ENCODE measurements at places on chromosomes 1 and 21.

GRCh38 chr1:44415013-44415412 lies 10.0 kb downstream of the RNF220 start:
- no peak for DNase-seq

DNA sequence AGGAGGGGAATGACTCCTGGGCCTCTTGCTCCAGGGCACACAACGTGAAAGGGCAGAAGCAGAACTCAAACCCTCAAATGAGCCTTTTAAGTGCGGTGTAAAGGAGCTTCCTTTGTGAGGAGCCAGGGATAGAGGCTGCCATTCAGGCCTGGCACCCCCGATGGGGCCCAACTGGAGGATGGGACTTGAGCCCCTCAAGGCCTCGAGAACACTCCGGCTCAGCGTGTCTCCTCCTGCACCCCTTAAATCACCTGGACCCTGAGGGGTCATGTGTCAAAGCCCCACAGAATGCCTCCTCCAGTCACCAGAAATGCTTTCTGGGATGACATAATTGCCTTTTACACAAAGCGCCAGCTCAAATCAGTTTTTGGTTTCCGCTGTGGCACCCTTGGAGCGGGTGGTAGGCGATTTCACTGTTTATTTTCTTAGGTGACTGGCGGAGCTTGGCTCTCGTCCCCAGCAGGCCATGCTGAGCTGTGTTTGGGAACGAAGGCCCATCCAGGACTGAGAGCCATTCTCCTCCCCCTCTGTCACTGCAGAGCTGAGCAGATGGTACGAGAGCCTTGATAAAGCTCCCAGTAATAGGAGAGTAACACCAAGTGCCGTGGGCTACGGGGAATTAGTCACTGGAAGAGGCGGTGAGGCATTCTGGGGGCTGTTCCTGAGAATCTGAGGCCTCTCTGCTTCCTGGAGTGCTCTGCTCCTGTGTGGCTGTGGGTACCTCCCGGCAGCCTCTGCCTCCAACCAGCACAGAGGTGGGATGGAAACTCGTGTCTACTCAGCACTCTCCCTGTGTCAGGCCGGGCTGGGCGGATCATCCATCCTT lies 163.0 kb downstream of the GRIK3 start:
- peak; percentile 67 for DNase-seq

GRCh38 chr1:58264462-58264861 lies 282.1 kb downstream of the OMA1 start:
- no peak for DNase-seq

DNA sequence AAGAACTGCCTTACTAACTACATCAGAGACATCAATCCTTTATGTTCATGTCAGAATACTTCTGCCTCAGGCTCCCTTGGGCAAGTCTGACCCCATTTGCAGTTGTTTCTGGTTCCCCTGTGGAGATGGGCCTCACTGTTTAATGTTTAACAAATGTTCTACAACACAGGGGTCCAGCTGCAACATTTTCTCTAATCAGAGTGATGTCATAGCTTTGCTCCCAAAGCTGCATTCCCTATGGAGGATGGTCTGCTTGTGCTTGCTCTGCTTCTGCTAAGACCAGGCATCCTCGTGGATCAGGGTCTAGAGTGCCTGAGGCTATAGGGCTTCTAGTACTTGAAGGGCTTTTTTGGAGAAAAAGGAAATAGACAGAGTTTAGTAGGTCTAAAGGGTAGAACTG lies 1071.2 kb downstream of the TTLL7 start:
- no peak for DNase-seq

DNA sequence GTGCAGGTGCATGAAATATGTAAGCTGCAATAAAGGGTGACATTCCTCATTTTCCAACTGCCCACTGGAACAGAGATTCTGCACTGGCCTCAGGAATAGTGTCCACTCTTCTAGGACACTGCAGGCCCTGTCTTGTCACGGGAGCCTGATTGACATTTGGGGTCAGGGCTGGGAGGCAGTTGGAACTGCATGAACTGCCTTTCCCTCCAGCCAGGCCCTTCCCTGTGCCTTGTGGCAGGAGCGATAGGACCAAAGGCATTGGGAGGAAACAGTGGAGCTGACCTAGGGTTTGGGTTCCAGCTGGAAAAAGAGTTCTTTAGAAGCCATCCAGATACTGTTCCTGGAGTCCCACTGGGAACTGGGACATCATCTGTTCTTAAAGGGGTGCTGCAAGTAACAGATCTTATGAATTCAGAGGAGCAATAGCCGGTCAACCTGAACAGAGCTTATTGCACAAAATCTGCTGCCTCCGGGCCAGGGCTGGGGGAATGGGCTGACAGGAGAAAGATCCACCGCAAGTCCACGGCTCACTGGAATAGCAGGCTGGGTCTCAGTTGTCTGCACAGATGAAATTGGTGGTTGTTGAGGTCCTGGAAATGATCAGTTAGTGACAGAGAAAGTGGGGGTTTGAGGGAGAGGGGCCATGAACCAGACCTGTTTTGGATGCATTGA lies 451.7 kb downstream of the CAMTA1 start:
- DNase-seq, result no peak

GRCh38 chr1:151972542-151973248 lies 21.0 kb downstream of the S100A10 start:
- no peak for DNase-seq

DNA sequence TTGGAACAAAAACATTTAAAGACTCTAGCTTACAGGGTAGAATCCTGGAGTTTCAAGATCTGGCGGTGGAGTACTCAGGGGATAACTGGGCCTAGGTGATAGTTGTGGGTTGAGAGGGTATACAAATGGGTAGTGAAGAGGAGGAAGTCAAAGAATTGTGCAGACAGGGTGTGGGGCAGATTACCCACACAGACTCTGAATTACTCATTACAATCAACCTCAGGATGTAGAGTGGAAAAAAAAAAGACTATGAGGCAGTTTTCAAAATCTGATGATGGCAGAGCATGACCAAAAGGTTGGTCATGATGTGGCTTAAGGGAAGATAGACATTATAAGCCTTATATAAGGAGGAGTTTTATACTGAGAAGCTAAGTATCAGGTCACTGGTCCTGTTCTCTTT lies 44.1 kb upstream of the GLIS1 start:
- DNase-seq, result no peak
